Immature natural killer cell (primary cell): ENCODE measurements at places on chromosomes 3 and 15.

DNA sequence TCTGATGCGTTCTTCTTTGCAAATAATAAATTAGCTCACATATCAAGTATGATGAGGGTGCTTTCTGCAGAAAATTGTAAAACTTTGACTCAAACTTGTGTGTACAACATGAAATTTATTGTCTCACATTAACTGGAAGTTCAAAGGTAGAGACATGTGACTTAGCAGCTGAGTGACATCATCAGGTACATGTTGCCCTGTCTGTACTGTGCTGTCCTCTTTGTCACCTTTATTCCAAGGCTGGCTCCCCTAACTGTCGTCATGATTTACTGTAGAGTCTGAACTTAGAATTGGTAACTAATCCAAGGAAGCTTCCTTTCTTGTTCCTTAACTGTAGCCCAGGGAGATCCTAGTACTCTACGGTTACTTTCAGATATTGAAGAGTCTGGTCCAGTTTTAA is 12.3 kb upstream of the FSIP1 start:
- H3K36me3 ChIP-seq, result no peaks in the 10 kb centered on the region
- H3K27ac ChIP-seq, result no peak overlapping the region
- DNase-seq, result no peak
- no peak overlapping the region for H3K4me3 ChIP-seq
- H3K27me3 ChIP-seq, result peaks cover 27% of the 10 kb centered on the region

- no peak for DNase-seq
- H3K4me3 ChIP-seq, result no peak overlapping the region
- no peak overlapping the region for H3K27ac ChIP-seq
- peaks cover 2% of the 10 kb centered on the region for H3K4me1 ChIP-seq
- H3K27me3 ChIP-seq, result no peaks in the 10 kb centered on the region
Observed at GRCh38 chr3:138180375-138181029, 5.8 kb upstream of the DBR1 start.

DNA sequence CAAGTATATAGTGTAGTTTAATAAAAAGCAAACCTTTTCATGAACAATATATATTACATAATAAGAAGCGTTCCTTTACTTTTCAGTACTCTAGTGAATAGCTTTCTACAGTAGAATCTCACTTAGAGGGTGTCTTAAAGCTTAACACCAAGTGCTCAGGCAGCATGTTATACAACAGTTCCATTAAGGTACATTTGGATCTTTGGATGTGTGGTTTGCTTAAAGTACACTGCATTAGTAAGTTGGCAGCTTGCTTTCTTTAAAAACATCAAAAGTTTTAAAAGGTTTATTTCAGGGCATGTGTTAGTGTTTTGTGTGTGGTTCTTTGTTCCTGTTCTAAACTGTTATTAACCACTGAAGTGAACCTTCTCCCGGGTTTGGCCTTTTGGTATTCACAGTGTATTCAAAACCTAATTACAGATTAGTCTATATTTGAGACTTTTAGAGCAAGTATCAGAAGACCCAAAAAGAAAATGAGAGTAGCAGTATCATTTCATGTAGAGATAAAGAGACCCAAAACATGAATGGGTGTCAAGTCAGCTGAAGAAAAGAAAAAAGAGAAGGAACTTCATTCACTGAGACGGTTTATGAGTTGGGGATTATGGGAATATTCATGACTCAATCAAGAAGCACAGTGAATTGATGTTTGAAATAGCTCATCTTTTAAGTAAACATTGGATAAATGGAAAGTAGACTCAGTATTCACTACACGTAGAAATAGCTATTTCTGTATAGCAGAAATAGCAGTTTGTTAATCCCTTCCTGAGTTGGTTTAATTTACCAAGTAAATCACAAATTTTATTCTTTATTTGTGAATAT is 93.9 kb downstream of the OPA1 start:
- peaks cover 3% of the 10 kb centered on the region for H3K4me1 ChIP-seq
- H3K27ac ChIP-seq, result no peak overlapping the region
- peaks cover 11% of the 10 kb centered on the region for H3K36me3 ChIP-seq
- no peaks in the 10 kb centered on the region for H3K27me3 ChIP-seq
- H3K4me3 ChIP-seq, result no peak overlapping the region

DNA sequence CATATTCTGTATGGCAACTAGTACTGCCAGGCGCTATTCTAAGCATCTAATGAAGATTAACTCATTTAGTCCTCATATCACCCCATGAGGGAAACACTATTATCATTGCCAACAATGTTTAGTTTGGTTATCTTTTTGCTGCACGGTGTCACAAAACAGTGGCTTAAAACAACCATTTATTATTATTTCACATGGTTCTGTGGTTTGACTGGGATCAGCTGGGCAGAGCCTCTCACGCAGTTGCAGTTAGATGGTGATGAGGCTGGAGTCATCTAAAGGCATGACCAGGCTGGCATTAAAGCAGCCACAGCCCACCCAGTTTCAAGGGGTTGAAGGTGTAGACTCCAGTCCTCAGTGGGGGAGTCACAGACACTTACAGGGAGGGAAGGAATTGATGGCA is 32.8 kb upstream of the RASA2 start:
- H3K27ac ChIP-seq, result no peak overlapping the region
- H3K4me3 ChIP-seq, result no peak overlapping the region
- H3K4me1 ChIP-seq, result peaks cover 12% of the 10 kb centered on the region
- no peaks in the 10 kb centered on the region for H3K36me3 ChIP-seq
- H3K27me3 ChIP-seq, result peaks cover 2% of the 10 kb centered on the region
